Kidney (tissue), 22 donors: ENCODE measurements at places on chromosomes 2 and 18. TPM values are rescaled to one million over a fixed set of nuclear protein-coding genes. Genes with fewer than 3 reads are reported as not detected.

CDH7 gene
- not detected for total RNA-seq

VAMP5 gene
- total RNA-seq, result 46.0 TPM

PROM2 gene
- total RNA-seq, result 65.6 TPM

ANKRD29 gene
- 4.9 TPM for total RNA-seq

SIX2 gene
- 0.28 TPM for total RNA-seq

MATN3 gene
- total RNA-seq, result 5.0 TPM

DSG1 gene
- not detected for total RNA-seq
